ENCODE measurements at places on chromosomes 7 and 10.

DNA sequence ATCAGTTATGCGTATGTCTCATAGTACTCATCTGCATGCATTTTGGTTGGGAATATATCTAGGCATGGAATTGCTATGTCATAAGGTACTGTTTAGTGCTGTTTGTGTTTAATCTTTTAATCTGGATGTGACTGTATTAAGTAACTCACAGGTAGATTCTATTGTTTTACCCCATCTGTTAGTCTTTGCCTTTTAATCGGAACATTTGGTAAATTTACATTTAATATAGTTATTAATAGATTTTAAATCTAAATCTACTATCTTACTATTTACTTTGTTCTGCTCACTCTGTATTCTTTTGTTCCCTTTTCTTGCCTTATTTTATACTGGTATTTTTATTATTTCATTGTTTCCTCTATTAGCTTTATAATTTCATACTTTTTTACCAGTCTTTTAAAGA, 10.6 kb upstream of the ITGA8 start:
- no peak for DNase-seq

GRCh38 chr10:122246830-122247520, 24.1 kb upstream of the BTBD16 start:
- DNase-seq: no peak

GRCh38 chr7:25857376-25858067, 294.5 kb upstream of the NFE2L3 start:
- DNase-seq: no peak

- no peak for DNase-seq
These were observed 43.4 kb upstream of the GJD4 start for GRCh38 chr10:35561715-35562114.

DNA sequence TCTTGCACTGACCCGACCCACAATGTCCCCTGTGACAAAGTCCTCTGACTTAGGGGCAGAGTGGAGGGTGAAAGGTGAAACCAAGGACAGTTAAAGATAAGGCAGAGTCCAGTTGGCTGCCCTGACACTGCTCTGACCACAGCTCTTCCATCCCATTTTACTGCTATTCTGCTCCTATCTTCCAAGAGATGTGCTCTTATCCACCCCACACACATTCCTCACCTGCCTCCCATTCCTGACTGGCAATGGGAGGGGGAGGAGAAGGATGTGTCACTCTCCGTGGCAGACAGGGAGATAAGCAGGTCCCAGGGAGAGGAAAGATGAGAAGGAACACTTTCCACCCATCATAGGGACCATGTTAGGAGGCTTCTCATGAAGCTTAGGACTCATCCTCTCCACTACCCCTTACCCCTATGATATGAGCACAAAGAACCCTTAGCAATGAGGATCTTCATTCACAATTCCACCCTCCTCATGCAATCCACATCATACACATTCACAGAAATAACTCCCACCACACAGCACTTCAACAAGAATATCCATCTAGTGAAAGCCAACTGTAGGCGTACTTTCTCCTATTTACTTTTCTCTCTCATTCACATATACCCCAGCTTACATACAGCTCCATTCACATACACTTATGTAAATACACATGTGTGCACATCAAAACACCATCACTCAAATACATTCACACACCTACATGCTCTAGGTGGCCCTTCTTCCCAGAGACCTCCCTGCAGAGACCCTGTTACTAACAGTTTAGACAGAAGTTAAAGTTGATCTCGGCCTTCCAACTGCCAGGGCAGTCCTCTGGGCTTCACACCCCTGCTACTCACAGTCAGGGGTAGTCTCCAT, 6.6 kb downstream of the SYNPO2L start:
- DNase-seq: no peak

DNA sequence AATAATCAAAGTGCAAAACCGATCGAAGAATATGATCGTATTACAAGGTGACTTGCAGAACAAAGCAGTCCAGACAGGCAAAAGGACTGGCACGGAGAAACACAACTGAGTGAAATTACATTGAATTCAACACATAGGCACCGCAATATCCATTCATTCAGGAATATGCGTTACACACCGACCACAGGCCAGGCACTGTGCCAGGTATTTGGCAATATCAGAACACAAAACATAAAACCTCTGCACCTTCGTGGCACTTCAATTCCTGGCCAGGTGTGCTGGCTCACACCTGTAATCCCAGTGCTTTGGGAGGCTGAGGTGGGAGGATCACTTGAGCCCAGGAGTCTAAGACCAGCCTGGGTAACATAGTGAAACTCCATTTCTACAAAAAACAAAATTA, 187.9 kb downstream of the DIP2C start:
- DNase-seq: no peak
